Aorta (tissue), 5 donors: ENCODE measurements at places on chromosomes 1 and 21. TPM values are rescaled to one million over a fixed set of nuclear protein-coding genes. Genes with fewer than 3 reads are reported as not detected.

IARS2 gene
- 46.0 TPM for total RNA-seq

PTGFR gene
- total RNA-seq = 44.3 TPM

TPM3 gene
- total RNA-seq = 186 TPM

LCE3D gene
- not detected for total RNA-seq

CD160 gene
- total RNA-seq = 0.30 TPM

CEP350 gene
- 61.3 TPM for total RNA-seq

SPOCD1 gene
- total RNA-seq = 9.0 TPM

DNA sequence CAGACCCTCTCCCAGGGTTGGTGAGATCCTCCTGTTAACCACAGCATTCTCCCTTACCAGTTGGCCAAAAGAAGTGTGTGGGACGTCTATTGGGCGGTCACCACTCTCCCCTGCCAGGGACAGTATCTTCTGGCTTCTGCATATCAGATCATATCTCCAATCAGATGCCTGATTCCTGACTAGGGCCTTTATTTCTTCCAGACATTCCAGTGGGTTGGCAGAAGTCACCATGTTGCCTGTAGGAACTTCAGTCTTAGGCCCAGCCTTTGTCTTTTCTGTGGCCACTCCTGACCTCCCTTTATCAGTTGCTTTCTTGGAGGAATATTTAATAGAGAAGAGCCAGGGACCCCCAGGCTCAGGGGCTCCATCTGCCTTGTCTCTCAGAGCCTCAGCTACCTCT is 130.4 kb upstream of the F3 start:
- no peak overlapping the region for H3K27ac ChIP-seq
- no peaks in the 10 kb centered on the region for H3K27me3 ChIP-seq
- H3K4me3 ChIP-seq = no peak overlapping the region

DNA sequence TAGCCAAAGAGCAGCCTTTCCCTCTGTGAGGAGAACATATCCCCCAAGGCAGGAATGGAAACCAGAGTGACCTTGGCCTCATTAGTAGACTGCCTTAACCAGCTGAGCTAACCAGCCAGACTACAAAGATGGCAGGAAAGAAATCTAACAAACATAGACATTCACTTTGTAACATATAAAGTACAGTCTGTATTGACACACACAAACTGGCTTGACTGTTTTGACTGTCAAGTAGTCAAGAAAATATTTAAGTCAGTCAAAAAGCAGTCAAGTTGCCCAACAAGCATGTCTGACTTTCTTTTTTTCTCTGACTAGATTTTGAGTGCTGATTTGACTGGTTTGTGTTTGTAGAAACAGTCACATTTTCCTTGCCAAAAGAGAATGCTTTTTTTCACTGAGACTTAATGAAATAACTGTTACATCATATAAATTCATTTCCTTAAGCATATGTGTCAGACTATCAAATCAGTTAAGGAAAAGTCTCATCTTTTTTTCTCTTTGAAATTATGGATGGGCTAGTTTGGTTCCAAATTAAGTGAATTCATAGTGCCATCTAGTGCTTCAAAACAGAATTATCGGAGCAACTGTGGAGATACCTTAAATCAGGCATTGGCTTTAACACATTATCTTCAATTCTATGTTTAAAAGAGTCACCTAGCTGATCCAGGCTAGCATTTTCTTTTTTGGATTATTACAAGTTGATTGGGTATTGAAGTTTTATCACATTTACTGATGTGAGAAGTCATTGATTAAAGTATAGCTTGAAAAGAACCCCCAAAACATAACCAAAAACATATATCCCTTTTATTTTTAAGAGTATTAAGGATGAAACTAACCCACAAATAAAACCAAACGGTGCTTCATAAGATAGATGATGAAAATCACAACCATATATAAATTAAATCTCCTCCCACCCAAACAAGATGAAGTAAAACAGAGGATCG is 75.0 kb downstream of the ATP6V1G3 start:
- no peaks in the 10 kb centered on the region for H3K4me1 ChIP-seq
- H3K27ac ChIP-seq = no peak overlapping the region
- no peaks in the 10 kb centered on the region for H3K36me3 ChIP-seq

DNA sequence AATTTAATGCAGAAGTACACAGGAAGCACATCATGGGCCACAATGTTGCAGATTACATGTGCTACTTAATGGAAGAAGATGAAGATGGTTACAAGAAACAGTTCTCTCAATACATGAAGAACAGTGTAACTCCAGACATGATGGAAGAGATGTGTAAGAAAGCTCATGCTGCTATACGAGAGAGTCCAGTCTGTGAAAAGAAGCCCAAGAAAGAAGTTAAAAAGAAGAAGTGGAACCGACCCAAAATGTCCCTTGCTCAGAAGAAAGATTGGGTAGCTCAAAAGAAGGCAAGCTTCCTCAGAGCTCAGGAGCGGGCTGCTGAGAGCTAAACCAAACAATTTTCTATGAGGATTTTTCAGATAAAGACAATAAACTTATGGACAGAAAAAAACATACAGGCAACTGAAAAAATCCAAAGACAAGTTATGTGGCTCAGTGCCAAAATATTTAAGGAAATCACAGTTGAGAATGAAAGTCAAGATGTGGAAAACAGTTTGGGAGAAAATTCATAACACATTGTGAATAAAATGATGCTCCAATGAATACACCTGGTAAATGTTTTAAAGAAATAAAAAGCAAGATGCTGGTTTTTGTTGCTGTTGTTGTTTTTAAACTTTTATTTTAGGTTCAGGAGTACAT is 2.8 kb upstream of the ZNF644 start:
- no peaks in the 10 kb centered on the region for H3K4me1 ChIP-seq
- no peaks in the 10 kb centered on the region for H3K27me3 ChIP-seq
- H3K27ac ChIP-seq = no peak overlapping the region
- no peaks in the 10 kb centered on the region for H3K36me3 ChIP-seq
- DNase-seq = no peak
- no peak overlapping the region for H3K4me3 ChIP-seq

- H3K27me3 ChIP-seq = no peaks in the 10 kb centered on the region
- no peak for DNase-seq
- no peaks in the 10 kb centered on the region for H3K4me1 ChIP-seq
- H3K36me3 ChIP-seq = no peaks in the 10 kb centered on the region
- H3K4me3 ChIP-seq = no peak overlapping the region
Measured at GRCh38 chr1:39936724-39937491, 18.0 kb upstream of the MFSD2A start.

DNA sequence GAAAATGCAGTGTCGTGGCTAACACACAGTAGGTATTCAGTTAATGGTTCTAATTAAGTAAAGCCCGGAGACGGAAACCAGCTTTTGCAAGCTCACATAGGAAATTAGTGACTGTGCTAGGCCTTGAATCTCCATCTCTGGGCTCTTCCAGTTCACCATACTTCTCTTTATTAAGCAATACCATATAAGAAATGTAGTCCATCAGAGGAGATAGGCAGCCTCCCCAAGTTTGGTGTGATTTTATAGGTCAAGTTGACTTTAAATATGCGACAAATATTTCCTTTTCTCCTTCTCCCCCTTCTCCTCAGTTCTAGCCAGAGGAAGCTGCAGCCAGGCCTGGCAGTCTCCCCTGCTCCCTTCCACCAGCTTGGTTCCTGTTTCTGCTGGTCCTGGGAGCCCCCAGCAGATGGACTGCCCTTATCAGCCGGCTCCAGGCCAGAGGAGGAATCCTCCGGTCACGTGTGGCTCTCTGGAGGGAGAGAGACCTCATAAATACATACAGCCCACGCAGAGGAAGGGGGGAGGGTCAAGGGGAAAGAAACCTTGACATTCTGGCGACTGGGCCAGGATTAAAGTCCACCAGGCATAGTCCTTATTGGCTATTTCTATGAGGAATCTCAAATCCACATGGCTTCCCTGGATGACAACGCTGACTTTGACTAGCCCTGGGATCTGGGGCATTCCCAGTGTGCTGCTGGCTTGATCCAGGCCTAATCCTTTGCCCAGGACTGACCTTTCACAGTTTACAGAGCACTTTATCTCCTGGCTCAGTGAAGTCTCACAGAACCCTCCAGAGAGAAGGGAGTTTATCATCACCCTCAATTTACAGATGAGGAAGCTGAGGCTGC is 115.1 kb upstream of the JUN start:
- H3K27ac ChIP-seq = no peak overlapping the region
- H3K4me3 ChIP-seq = no peak overlapping the region
- DNase-seq = peak; percentile 71
- H3K4me1 ChIP-seq = no peaks in the 10 kb centered on the region
- H3K36me3 ChIP-seq = no peaks in the 10 kb centered on the region

- no peak overlapping the region for H3K27ac ChIP-seq
- no peaks in the 10 kb centered on the region for H3K36me3 ChIP-seq
- H3K4me1 ChIP-seq = no peaks in the 10 kb centered on the region
Measured at GRCh38 chr1:5388622-5389021, 603.6 kb downstream of the NPHP4 start.

- H3K4me1 ChIP-seq = peaks cover 8% of the 10 kb centered on the region
- H3K4me3 ChIP-seq = no peak overlapping the region
- no peak for DNase-seq
- no peak overlapping the region for H3K27ac ChIP-seq
- H3K36me3 ChIP-seq = no peaks in the 10 kb centered on the region
Measured at GRCh38 chr21:37478794-37479193, 112.2 kb downstream of the DYRK1A start.

- no peaks in the 10 kb centered on the region for H3K4me1 ChIP-seq
- H3K27me3 ChIP-seq = no peaks in the 10 kb centered on the region
- DNase-seq = no peak
- no peak overlapping the region for H3K27ac ChIP-seq
Measured at GRCh38 chr1:172149346-172149745, 271.1 kb upstream of the C1orf105 start.

DNA sequence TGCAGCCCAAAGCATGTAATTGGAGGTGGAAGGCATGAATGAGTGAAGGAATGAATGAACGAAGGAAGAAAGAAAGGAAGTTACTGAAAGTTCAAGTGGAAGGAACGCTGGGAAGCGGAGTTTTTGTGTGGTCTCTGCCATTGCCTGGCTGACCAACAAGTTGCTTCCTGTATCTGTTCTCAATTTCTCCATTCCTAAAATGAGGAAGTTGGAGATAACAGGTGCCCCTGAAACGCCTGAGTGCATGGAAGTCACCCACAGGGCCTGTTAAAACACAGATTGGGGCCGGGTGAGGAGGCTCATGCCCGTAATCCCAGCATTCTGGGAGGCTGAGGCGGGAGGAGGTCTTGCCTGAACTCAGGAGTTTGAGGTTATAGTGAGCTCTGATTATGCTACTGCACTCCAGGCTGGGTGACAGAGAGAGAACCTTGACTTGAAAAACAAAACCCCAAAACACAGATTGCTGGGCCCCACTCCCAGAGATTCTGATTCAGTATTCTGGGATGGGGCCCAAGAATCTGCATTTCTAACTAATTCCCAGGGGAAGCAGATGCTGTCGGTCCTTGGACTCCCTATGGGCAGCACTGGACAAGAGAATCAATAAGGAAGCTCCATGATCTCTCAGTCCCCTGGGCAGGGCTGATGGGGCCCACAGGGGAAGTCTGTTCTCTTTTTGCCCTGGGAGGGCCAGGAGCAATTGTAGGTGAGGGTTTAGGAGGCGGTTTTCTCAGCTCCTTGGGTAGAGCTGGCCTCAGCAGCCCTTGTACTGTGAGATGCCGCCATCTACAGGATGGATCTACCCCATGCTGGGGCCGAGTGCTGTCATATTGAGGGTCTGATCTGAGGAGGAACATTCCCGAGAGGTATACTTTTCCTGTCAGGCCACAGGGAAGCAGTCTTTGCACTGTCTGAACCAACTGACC is 3.3 kb upstream of the CNR2 start:
- H3K27ac ChIP-seq = no peak overlapping the region
- DNase-seq = peak; percentile 78
- H3K36me3 ChIP-seq = no peaks in the 10 kb centered on the region
- H3K27me3 ChIP-seq = no peaks in the 10 kb centered on the region
- no peaks in the 10 kb centered on the region for H3K4me1 ChIP-seq

DNA sequence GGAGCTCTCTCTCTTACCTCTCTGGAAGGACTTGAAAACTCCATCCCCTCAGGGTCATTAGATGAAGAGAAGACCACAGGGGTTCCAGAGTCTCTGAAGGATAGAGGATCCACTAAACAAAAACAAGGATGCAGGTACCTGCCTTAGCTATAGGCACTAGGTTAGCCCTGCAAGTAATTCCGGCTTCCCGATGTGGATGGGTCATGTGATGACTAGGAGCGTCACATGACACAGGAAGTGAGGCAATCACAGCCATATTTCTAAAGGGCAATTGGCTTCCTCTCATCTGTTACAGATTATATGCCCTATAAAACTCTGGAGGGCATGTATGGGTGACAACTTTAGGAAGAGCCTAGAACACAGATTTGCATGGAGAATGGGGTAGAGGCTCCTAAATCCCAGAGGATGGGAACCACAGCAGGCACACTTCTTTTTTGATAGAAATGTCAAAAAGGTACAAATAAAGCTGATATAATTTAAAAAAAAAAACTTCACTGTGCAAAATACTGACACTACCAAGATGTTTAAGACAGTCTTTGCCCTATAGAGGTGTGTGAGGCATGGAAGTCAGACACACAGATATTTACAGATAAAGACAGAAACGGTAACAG is 14.1 kb downstream of the ENTREP3 start:
- no peak overlapping the region for H3K4me3 ChIP-seq
- H3K4me1 ChIP-seq = no peaks in the 10 kb centered on the region
- no peak overlapping the region for H3K27ac ChIP-seq
- no peaks in the 10 kb centered on the region for H3K36me3 ChIP-seq
- H3K27me3 ChIP-seq = no peaks in the 10 kb centered on the region
- peak; percentile 75 for DNase-seq

DNA sequence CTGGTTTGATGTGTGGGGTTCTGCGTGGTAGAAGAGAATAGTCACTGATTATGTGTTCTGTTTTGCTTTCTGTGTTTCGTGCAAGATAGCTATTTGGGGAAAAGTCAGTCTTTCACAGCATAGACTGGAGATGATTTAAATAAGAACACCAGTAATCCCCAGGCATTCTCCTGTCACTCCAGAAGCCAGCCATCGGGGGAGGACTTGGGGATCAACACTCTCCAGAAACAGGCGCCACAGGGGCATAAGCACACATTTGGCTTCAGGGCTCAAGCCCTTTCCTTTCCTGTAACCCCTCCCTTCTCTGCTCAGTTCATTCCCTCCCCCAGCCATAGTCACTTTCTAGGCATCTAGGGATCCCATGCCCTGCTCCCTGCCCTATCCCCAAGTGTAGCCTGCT is 97.3 kb upstream of the BEND5 start:
- no peaks in the 10 kb centered on the region for H3K36me3 ChIP-seq
- no peak overlapping the region for H3K27ac ChIP-seq
- H3K4me1 ChIP-seq = no peaks in the 10 kb centered on the region
- H3K27me3 ChIP-seq = no peaks in the 10 kb centered on the region
- DNase-seq = no peak
- no peak overlapping the region for H3K4me3 ChIP-seq

GRCh38 chr1:92538048-92538412 is 51.3 kb upstream of the GFI1 start:
- no peaks in the 10 kb centered on the region for H3K27me3 ChIP-seq
- DNase-seq = no peak
- no peaks in the 10 kb centered on the region for H3K36me3 ChIP-seq
- no peaks in the 10 kb centered on the region for H3K4me1 ChIP-seq
- no peak overlapping the region for H3K4me3 ChIP-seq

- no peak for DNase-seq
- no peak overlapping the region for H3K4me3 ChIP-seq
- no peaks in the 10 kb centered on the region for H3K4me1 ChIP-seq
- no peaks in the 10 kb centered on the region for H3K27me3 ChIP-seq
- H3K36me3 ChIP-seq = no peaks in the 10 kb centered on the region
Measured at GRCh38 chr1:77671836-77672235, 10.6 kb downstream of the ZZZ3 start.

GRCh38 chr1:166119471-166119965 is 47.3 kb downstream of the FAM78B start:
- no peaks in the 10 kb centered on the region for H3K4me1 ChIP-seq
- H3K4me3 ChIP-seq = no peak overlapping the region
- H3K27me3 ChIP-seq = no peaks in the 10 kb centered on the region
- no peak overlapping the region for H3K27ac ChIP-seq
- DNase-seq = no peak
- H3K36me3 ChIP-seq = no peaks in the 10 kb centered on the region
